ENCODE measurements at places on chromosomes 1 and 21.

- DNase-seq, result no peak
Observed at GRCh38 chr1:9388335-9389180, 95.9 kb downstream of the SPSB1 start.

- no peak for DNase-seq
Observed at GRCh38 chr1:21523297-21523813, 14.1 kb downstream of the ALPL start.

DNA sequence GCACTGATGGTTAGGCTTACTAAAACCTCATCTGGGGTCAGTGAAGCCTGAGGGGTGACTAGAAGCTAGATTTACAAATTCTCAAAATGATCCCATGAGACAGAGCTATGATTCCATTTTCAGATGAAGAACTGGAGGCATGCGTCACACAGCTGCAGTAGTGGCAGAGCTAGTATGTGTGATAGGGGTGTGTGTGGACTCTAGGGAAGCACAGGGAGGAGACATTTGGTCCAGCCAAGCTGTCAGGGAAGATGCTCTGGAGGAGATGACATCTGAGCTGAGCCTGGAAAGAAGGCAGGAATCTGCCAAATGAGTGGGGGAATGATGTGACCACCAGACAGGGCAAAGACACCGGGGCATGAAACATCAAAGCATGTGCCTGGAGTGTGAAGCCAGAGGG, 12.0 kb upstream of the KCND3 start:
- no peak for DNase-seq

DNA sequence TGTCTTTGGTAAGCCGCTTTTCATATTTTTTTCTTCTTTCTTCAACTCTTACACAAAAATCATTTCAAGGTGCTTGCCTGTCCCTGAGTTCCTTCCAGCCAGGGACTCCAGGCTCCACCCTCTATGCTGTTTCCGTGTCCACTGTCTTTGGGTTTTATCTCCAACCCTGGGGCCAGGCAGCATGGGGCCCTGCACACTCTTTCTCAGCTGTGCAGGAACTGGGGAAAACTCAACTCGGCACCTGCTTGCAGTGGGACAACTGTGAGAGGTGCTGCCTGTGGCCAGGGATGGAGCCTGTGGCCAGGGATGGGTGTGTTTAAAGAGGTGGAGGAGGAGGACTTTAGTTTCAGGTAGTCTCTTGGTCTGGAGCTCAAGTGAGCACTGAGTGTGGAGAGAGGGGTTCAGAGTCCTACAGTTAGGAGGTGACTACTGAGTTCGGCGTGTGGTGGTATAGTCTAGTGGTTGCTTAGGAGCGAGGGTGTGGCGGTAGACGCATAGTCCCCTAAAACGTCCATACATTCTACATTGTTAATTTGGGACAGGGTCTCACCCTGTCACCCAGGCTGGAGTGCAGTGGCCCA, 13.4 kb downstream of the TNFRSF8 start:
- DNase-seq, result no peak

DNA sequence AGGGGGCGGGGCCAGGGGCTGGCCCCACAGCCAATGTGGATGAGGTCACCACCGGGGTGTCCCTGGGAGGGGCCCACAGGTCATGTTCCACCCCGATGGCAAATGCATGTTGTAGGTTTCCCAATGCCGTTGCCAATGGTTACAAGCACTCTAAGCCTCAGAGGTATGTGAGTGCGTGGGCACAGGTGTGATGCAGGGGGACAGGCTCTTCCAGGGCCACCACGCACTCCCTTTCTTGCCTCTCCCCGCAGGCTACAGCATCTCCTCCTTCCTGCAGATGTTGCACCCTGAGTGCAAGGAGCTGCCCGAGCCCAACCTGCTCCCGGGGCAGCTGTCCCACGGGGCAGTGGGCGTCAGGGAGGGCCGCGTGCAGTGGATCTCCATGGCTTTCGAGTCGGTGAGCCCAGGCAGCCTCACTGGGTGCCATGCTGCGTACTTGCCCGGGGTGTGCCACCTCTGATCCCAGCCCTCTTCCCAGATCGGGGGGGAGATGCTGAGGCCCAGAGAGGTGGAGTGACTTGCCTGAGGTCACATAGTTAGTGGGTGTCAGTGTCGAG, 52.4 kb downstream of the DISP3 start:
- no peak for DNase-seq

GRCh38 chr1:109170035-109170764, 43.5 kb upstream of the SARS1 start:
- no peak for DNase-seq

DNA sequence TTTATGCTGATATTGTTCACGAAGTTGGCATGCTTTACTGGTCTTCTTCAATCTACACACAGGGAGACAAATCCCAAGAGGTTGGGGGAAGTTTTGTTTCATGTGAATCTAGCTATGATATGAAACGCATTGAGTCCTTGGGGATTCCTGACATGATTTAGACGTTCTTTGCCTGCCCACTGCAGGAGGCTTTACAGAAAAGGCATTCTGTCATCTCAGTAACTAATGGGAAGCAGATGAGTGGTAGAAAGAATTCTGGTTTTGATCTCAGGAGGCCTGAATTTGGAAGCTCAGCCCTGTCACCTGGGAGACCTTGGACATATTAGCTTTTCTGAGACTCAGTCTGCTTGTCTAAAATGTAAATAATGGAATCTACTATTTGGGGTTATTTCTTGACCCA, 383.0 kb upstream of the NFIA start:
- DNase-seq, result no peak

- DNase-seq, result no peak
Observed at GRCh38 chr1:10685196-10685807, 111.1 kb downstream of the CASZ1 start.

GRCh38 chr1:119948342-119949214, 52.3 kb upstream of the ADAM30 start:
- DNase-seq, result peak; percentile 44

GRCh38 chr1:32869923-32870614, 643 bp downstream of the FNDC5 start:
- DNase-seq, result no peak

DNA sequence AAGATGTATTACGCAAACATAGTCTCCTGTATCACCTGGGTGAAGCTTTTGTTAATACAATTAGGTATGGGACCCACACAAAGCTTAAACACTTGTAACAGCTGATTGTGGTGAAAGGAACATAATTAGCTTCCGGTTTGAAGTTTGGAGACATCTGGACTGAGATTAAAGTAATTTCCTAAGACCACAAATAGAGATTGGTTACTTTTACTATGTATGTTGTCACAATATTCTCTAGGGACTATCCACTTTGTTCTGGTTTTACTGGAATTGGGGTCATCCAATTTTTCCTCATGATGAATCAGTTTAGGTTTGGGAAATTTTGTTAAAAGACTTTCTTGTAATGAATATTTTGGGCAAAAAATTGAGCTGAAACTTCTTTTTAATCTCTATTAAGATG, 71.8 kb upstream of the SAMSN1 start:
- no peak for DNase-seq

GRCh38 chr21:46187814-46188213, 3.6 kb upstream of the SPATC1L start:
- no peak for DNase-seq

Measured in activated T-helper 1 cell treated with anti-CD3 and anti-CD28 coated beads, Interleukin-2, amount 50 U/mL, for 16 hours (primary cell).